ENCODE measurements at places on chromosomes 7 and 10.

DNA sequence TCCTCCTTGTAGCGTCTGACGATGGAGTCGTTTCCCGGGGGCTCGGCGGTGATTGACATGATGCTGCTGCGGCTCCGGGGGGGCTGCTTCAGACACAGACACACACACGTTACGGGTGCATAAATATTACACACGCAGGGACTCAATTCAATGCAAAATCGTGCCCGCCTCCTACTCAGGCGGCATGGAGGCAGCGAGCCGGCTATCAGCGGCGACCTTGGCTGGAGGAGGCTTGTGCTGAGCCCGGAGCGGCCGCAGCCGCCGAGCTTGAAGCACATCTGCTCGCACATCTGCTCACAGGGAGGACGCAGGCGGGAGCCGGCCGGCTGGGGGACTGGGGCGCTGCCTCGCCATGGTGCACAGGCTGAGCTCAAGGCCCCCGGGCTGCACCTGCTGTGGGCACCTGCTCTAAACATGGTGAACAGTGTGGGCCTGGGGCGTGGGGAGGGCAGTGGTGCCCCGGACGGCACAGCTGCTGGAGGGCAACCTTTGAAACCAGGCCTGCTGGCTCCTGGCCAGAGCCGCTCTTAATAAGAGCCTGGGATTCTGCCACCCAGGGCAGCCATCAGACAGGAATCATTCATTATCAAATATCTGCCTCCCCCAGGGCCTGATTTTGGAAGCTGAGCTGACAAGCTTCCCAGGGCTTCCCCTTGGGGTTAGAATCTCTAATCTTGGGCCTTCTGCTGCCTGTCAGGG is 84.7 kb upstream of the GNA12 start:
- no peak for DNase-seq

GRCh38 chr10:73827346-73828089 is 16.1 kb upstream of the NDST2 start:
- no peak for DNase-seq

DNA sequence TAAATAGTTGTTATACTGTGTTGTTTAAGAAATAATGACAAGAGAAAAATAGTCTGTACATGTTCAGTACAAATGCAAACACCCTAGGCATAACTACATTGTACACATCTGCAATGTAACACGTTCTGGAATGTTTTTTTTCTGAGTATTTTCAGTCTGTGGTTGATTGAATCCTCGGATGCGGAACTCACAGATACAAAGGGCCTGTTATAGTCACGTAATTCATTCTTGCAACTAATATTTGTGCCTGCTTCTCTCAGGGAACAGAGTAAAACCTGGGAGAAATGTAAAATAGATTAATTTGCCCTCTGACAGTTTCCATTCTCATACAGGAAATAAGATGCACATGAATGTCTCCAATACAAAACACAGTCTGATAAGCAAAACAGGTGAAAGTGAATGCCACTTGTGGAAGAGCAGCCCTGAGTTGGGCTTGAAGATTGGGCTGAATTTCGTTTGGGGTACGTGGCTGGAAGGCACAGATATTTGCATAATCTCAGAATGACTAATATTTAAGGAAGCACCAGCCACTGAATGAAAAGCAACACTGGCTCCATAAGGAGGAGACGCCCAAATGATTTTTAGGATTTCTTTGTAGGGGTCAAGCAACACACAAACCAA is 19.1 kb downstream of the DENND2A start:
- DNase-seq: peak; percentile 73

DNA sequence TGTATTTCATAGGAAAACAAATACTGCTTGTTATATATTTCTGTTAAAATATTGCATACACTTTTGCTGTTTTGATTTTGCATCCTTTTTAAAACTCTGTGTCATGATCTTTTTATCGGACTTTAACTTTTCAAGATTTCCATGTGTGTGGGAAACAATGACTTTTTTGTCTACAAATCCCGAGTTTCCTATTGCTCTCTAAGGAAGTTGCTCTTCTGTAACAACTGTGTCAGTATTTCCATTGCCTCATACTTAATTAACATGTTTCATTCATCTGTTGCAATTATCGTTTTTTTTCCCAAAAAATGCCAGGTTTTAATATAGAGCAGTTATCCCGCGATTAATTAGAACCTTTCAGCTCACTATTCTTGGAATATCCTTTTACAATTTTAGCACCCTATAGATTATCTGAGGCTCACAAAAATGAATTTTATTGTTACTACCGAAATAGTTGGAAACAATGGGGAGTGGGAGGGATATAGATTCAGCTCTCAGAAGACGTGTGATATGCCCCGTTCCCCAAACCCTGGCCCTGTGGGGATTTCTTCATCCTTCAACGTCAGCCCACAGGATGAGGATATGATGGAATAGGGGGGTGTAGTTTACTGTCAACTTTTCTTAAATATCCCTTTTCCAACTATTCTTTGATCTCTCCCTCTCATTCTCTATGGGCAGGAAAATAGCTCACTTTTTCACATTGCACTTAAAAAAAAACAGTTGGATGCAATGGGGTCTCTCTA is 297.6 kb upstream of the IGFBP3 start:
- no peak for DNase-seq

- peak; percentile 38 for DNase-seq
These were observed at the start of gene FLNC for GRCh38 chr7:128830231-128831177. TSS of gene FLNC (plus strand) at chr7:128830406. CDS start at chr7:128830638, 232 bp downstream.

- DNase-seq: peak; percentile 6
These were observed 3.1 kb downstream of the ASB15 start for GRCh38 chr7:123604739-123605138.

DNA sequence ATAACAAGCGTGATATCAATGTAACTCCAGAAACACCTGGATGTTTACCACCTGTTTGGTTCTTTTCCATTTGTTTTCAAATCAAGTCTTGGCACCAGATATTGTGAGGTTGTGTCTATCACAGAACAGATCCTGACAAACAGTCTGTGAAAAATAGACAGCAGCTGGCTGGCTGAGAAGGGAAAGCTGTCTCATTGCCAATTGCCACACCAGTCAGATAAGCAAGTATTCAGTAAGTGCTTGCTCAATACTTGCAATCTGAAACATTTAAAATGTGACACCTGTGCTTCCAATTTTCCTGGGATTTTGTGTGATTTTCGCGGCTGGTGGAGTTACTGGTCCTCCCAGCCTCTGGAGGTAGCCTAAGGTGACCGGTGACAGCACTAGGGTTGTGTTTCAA is 147.9 kb upstream of the MYO3A start:
- DNase-seq: peak; percentile 73

DNA sequence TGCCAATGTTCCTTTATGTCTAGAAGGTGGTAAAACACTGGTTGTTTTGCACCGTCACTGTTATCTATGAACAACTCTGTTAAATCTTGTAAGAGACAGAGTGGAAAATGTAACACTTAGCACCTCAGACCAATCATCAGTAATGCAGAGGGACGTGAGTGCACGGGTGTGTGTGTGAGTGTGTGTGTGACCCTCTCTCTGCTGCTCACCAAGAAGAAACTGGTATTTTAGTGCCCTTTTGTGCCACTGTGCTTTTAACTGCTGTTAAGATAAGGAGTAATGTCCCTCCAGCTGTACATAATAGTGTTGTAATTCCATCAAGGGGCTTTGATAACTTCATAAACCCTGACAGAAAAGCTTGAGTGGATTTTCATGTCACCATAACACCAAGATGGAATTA is 130.1 kb downstream of the CREB5 start:
- DNase-seq: no peak

GRCh38 chr10:129854796-129855705 is 109.0 kb downstream of the EBF3 start:
- DNase-seq: no peak
